ENCODE measurements at places on chromosomes 11 and 22.
A peak's percentile ranks its signal among the peaks of the same experiment; 100 is the strongest.

- DNase-seq, result no peak
Measured at GRCh38 chr11:113188371-113188834, 126.0 kb upstream of the TTC12 start.

DNA sequence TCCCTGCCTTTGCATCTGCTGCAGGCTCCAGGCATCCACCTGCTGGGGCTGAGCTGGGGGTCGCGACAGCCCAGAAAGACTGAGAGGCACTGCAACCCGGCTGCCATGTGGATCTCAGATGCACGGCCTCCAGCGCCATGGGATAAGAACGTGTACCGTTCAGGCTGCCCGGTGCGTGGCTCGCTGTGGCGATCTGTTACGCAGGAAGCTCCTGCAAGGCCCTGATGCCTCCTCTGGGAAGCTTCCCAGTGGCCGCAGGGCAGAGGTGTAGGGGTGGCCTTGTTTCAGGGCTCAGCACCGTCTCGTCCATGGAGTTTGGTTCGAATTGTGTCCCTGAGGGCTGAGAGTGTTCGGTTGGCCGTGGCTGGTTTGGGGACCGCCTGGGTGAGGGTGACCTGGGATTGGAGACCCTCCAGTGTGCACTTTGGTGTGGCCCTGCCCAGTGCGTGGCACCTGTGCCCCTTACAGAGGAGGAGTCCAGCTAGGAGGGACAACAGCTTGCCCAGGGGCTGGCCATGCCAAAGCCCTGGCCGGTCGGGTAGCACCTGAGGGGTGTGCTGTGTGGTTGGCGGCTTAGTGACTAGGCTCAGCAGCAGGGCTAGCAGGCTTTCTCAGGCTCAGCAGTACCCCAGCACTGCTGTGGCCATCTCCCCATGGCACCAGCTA, 1184.5 kb downstream of the BRD1 start:
- no peak for DNase-seq

GRCh38 chr11:17443926-17444690, 32.5 kb downstream of the ABCC8 start:
- DNase-seq, result no peak

- no peak for DNase-seq
Measured at GRCh38 chr22:32327596-32328171, 30.0 kb upstream of the RFPL3 start.

DNA sequence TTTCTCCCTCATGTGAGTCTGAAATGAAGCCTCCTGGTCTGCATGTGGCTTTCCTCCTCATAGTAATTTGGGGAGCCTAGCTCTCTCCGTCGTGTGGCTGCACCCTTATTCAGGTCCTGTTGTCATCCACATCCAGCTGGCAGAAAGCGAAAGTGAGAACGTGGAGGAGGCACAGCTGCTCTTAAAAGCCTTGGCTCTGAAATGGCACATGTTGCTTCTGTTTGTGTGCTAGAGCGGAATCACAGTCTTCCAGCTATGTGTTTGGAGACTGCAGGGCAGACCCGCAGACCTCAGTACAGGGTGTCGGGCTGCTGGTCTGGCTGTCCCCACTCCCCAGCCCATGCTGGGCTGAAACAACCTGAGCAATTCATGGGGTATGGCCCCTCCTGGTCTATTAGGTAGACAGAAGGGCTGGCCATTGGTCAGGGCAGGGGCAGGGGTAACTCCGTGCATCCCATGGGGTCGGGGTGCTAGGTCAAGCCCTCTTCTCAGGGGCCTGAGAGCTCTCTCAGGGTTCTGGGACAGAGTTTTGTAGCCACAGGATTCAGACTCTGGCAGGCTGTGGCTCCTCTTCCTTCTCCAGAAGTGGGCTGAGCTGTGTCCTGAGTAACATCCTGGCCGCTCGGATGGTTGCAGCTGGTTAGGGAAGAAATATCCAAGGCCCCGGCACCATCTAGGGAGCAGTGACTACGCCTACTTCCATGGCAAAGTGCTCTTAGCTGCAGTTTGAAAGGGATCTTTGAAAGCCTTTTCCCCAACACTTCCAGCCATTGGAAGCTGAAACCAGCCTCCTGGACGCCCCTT, 50.6 kb downstream of the C11orf96 start:
- DNase-seq, result no peak

- DNase-seq, result no peak
Measured at GRCh38 chr11:27414644-27415043, 51.6 kb upstream of the CCDC34 start.

DNA sequence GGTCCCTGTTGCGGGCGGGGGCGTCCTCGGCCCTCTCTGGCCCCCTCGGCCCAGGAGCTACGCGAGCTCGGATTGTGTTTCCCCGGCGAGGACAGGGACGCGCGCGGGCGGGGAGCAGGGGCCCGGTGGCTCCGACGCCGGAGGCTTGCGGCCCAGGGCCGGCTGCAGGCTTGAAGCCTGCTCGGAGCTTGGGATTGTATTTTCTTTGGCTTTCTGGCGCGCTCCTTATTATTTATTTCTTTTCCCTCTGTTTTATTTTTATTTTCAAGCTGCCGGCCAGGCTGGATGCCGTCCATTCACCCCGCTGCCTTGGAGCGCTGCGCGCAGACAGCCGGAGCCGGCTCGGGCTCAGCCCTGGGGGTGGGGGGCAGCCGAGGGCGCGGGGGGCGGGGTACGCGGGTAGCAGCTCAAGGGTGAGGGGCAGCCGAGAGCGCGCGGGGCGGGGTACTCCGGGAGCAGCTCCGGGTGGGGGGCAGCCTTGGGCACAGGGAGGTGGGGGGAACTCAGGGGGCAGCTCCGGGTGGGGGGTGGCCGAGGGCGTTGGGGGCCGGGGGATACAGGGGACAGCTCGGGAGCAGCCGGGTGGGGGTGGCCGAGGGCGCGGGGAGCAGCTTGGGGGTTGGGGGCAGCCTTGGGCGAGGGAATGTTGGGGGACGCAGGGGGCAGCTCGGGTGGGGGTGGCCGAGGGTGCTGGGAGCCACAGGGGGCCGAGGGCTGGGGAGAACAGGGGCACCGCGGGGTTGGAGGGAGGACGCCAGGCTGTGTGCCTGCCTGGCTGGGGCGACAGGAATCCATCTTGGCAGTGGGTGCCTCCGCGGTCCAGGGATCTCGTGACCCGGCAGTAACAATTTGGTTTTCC, 42.7 kb downstream of the KCNJ1 start:
- DNase-seq, result no peak

DNA sequence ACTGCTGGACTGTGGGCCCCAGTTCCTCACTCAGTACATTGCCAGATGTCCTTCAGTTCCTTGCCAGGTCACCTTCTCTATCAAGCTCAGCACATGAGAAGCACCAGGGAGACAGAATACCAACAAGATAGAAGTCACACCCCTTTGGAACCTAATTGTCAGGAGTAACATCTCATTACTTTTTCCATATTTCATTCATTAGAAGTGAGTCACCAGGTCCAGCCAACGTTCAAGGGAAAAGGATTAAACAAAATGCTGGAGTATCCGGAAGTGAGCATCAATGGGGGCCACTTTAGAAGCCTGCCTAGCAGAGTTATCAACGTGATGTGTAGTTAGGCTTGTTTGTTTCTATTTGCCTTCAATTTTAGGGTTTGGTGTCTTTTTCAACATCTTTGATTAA, 569.3 kb downstream of the MIAT start:
- DNase-seq, result peak; percentile 48

GRCh38 chr11:1521382-1522080, 35.0 kb upstream of the MOB2 start:
- no peak for DNase-seq
